ENCODE measurements at places on chromosomes 13 and 19.
A peak's percentile ranks its signal among the peaks of the same experiment; 100 is the strongest.

DNA sequence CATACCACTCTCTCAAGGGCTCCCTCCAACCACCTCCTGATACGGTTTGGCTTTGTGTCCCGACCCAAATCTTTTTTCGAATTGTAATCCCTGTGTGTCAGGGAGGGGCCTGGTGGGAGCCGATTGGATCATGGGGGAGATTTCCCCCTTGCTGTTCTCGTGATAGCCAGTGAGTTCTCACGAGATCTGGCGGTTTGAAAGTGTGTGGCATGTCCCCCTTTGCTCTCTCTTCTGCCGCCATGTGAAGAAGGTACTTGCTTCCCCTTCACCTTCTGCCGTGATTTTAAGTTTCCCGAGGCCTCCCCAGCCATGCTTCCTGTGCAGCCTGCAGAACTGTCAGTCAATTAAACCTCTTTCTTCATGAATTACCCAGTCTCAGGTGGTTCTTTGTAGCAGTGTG lies 34.7 kb upstream of the SLC15A1 start:
- DNase-seq, result no peak

DNA sequence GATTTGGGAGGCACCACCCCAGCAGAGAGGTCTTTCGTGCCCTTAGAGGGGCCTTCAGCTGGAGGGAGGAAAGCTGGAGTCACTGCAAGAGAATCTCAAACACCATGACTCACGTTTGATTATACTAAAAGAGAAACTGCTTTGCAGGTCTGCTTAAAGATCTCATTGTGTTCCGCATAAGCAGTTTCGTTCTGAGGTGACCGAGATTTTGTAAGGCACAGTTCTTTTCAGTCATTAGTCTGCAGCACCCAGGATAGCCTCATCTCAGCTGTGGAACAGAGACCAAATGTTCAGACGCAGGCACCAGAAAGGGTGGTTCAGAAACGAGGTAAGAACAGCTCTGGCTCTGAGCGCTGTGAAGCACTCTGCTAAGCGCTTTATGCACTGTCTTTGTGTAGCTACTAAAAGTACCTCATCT lies 71.2 kb upstream of the GTF3A start:
- DNase-seq, result no peak

- no peak for DNase-seq
These were observed 62.5 kb downstream of the RFX2 start for GRCh38 chr19:6047741-6048251.

DNA sequence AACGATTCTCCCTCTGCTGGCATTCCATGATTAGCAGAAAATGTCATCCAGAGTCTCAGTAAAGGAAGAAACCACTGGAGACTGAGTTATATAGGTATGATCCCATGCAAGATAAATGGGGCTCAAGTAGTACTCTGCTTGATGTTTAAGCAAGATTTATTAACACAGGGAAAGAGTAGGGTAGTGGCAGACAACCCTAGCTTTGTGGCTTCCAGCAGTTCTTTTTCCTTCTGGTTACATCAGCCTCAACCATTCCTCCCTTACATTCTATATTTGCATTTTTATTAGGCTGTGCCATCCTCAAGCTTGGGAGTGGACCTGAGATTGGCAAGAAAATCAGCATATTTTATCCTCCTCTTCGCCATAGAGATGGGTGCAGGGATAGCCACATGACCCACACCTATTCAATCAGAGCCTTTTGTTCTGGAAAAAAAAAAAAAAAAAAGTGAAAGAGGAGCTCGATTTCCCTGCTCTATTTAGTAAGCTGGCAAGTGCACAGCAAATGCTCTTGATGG lies 402.1 kb downstream of the ZNF536 start:
- DNase-seq, result no peak

- no peak for DNase-seq
These were observed 35.1 kb downstream of the MTMR6 start for GRCh38 chr13:25252225-25252624.

DNA sequence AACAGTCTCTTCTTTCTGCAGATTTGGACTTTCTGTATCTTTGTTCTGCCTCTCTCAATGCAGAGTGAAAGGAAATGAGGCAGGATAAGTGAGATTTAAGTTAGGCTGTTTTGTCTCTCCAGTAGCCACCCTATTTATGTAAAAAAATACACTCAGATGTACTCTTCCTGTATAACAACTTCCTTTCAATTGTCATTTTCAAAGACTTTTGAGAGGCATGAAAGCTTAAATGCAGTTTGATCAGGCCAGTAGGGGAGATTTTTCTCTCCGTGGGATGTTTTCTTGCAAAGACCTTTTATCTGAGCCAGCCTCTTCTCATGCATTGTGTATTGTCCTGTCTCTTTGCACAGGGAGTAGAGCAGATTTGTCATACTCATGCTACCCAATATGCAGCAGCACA lies 166.8 kb downstream of the SLITRK5 start:
- no peak for DNase-seq

- DNase-seq, result no peak
These were observed 11.2 kb downstream of the DAPK3 start for GRCh38 chr19:3959766-3960131.

DNA sequence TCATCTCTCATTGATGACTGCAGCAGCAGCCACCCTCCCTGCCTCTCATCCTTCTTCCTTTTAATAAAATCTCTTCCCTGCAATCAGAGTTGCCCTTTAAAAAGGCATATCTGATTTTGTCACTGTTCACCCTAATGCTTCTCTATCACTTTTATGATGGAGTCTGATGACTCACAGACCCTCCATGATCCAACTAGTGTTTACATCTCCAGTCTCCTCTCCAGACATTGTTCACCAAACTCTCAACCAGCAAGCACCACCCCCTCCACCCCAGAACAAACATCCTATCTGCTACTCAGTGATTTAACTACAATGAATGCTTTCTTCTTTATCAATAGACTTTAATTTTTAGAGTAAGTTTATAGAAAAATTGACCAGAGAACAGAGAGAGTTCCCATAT lies 59.5 kb downstream of the TNFSF11 start:
- DNase-seq, result no peak

- DNase-seq, result peak; percentile 95
These were observed at the start of gene ZNF525 for GRCh38 chr19:53365134-53365898. Gene ZNF525 (plus strand): TSS chr19:53365705. CDS start chr19:53372282, 6,577 bp downstream.

GRCh38 chr19:46016426-46017094 lies 6.3 kb downstream of the PGLYRP1 start:
- DNase-seq, result peak; percentile 68

- DNase-seq, result no peak
These were observed 12.0 kb upstream of the NANOS3 start for GRCh38 chr19:13864667-13865570.

GRCh38 chr13:112113348-112113747 lies 46.4 kb downstream of the SOX1 start:
- no peak for DNase-seq

GRCh38 chr13:107450931-107451330 lies 764.4 kb downstream of the LIG4 start:
- no peak for DNase-seq

GRCh38 chr13:113305208-113305607 lies 8.2 kb downstream of the LAMP1 start:
- DNase-seq, result no peak

GRCh38 chr19:8253678-8254077 lies 44.5 kb downstream of the CERS4 start:
- no peak for DNase-seq

DNA sequence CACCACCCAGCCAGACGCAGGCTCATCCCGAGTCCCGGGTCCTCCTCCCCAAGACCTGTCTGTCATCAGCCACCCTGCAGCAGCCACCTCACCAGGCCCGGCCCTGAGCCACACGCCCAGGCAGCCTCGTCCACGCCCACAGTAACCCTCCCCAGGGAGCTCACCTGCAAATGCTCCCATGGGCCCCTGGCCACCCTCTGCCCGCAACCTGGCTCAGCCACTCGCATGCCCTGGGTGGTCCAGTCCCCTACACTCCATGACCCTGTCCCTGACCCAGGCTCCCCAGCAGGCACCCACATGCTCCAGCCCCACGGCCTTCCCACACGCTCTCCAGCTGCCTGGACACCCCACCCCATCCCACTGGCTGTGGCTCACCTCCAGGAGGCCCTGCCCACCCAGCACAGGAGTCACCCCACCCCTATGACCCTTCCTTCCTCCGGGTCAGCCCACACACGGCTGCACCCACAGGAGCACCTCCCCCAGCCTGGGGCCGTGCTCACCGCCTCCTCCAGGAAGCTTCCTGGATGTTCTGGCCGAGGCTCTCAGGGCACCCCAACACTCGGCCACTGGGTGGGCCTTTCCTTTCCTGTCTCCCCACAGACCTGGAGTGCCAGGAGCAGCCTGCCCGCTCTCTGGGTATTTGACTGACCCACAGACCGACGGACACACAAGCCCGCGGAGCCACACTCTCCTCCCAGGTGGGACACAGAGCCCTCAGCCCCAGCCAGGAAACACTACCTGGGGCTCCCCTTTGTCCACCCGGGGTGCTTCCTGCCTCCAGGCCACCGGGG lies 3.6 kb downstream of the TMEM259 start:
- DNase-seq, result no peak

DNA sequence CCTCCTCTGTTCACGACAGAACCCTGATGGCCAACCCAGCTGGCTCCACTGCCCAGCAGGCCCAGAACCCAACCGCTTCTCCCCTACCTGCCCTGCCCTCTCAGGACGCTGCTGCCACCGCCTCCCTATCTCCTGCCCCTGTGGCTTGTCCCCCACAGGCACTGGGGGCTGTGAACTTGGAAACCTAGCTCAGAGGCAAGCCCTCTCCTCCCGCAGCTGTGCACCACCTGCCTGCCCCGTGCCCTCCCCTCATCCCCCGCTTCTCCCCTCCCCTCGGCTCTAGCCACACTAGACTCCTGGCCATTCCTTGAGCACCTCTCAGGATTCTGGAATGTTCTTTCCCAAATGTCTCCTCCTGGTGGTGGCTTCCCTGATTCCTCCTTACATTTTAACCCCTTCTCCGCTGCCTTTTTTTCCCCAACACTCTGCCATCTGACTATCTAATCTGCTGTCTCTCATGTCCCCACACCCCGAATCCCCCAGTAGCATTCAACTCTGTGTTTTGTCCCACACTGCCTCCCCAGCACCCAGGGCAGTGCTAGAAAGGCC lies 6.7 kb downstream of the NANOS3 start:
- DNase-seq, result no peak

DNA sequence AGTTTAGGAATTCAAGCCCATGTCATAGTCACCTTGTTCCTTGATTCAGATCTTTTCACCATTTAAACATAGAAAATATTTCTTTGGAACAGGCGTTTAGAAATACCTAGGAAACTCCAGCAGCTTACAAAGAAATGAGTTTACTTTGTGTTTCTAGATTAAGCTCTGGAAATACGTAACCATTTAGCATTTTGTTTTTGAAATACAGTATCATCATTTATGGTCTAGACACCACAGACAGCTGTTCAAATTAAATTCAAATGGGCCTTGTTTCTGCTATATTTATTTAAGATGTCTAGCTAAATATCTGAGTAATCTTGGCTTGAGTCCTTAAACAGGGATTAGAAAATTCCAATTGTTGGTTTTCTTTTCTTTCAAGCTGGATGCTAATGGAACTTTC lies 228.5 kb downstream of the NDFIP2 start:
- DNase-seq, result no peak

GRCh38 chr13:33441015-33441414 lies 155.5 kb upstream of the STARD13 start:
- DNase-seq, result no peak

- no peak for DNase-seq
These were observed 125.6 kb upstream of the FRY start for GRCh38 chr13:31905961-31906360.

DNA sequence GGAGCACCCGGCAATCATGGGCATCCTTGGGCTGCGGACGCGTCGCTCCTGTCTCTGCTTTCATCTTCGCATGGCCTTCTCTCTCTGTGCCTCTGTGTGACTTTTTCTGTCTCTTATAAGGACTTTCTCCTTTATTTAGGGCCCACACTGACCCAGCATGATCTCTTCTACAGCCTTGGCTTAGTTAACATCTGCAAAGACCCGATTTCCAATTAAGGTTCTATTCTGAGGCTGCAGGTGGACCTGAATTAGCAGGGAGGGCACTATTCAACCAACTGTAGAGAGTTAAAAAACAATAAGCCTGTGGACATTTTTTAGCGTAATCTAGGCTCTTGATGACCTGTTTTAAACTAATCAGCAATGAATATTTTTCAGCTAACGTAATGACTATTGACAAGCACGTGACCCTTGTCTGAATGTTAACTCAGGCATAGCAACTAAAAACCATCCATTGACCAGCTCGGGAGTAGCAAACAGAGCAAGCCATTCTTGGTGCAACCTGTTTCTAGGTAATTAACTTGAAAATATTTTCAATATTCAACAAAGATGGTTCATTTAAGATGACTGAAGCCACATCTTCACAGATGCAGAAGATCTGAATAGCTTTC lies 15.2 kb downstream of the F10 start:
- DNase-seq, result no peak

GRCh38 chr19:49518033-49518432 lies 5.6 kb downstream of the FCGRT start:
- DNase-seq, result no peak

DNA sequence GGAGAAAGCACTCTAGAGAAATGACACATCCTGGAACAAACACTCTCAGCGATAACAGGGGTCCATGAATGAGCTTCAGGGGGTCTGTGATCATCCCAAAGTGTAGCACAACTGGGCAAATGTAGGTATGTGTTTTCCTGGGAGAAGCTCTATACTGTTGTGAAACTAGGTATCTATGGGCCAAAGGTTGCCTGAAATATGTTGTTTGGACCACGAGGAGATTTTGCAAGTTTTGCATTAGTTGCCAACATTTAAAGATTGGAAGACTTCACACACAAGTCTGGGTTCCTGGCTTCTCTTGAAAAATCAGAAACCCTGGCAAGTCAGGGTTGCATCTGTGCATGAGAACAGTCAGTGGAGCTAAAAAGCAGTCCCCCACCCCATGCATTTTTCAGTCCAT lies 26.7 kb upstream of the POU2F2 start:
- no peak for DNase-seq

DNA sequence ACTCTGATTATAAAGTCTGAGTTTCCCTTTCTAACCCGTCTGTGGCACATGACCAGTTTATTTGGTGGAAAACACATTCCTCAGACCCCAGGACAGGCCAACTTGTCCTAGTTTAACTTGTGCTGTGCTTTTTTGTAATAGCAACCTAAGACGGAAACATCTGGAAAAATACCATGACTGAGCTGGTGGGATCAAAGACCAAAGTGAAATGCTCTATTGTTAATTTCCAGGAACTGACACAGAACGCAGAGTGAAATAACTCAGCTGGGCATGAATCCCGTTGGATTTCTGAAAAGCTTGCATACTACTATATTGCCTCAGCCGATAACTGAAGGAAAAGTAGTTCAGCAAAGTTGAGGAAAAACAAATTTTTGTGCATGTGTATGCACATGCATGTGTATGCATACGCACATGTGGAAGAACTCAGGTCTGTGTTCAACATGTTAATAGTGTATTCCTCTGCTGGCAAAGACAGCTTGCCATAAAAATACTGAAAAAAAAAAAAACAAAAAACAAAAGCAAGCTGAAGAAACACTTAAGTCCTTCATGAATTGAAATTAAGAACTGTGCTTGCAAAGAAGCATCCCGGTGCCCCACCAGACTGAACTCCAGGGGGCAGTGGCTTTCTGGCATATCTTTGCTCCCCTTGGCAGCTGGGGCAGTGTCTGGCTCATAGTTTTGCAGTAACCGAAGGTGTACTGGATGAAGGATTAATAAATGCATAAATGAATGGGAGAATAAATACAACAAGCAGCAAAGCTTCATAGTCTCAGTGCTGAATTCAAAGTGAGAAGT lies 187.8 kb downstream of the LHFPL6 start:
- no peak for DNase-seq

GRCh38 chr19:15122331-15123030 lies 15.3 kb downstream of the SYDE1 start:
- no peak for DNase-seq

Data from stimulated activated CD8-positive, alpha-beta memory T cell treated with anti-CD3 and anti-CD28 coated beads, Interleukin-7, amount 100 ng/mL, for 1 hour (primary cell).